Activated gamma-delta T cell treated with anti-CD3 and anti-CD28 coated beads, Interleukin-2, amount 50 U/mL, for 16 hours (primary cell): ENCODE measurements at places on chromosomes 1 and 21.

GRCh38 chr1:5770981-5771765 lies 221.1 kb downstream of the NPHP4 start:
- no peak for DNase-seq

- DNase-seq: no peak
Observed at GRCh38 chr1:153345187-153346076, 3.2 kb downstream of the PGLYRP4 start.

DNA sequence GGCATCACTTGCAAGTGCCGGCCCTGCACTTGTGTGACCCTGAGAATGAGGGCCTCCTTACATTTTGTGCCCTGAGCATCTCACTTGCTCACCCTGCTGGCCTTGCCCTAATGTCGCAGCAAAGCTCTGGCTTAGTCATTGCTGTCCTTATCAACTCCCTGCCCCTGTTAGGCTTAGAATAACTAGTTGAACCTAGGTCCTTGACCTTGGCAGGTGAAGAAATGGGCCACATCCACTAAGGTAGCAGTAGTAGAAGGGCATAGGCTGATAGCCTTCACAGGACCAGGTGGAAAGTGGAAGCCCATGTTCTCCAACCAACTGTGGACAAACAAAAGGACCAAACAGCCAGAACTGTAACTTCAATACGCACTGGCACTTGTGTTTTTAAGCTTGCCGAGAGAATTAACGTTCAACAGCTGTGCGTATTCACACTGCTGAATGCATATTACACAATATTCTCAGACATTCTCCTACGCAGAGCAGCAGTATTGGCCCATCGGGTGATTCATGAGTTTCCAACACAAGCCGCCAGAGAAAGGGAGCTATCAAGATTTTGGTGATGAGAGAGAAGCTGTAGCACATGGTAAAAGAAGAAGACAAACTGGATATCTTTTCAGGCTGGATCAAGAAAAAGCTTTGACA lies 27.7 kb upstream of the PTGFRN start:
- DNase-seq: no peak

GRCh38 chr1:205351984-205352713 lies 4.6 kb downstream of the KLHDC8A start:
- no peak for DNase-seq

GRCh38 chr1:248821641-248822040 lies 4.1 kb downstream of the SH3BP5L start:
- no peak for DNase-seq

DNA sequence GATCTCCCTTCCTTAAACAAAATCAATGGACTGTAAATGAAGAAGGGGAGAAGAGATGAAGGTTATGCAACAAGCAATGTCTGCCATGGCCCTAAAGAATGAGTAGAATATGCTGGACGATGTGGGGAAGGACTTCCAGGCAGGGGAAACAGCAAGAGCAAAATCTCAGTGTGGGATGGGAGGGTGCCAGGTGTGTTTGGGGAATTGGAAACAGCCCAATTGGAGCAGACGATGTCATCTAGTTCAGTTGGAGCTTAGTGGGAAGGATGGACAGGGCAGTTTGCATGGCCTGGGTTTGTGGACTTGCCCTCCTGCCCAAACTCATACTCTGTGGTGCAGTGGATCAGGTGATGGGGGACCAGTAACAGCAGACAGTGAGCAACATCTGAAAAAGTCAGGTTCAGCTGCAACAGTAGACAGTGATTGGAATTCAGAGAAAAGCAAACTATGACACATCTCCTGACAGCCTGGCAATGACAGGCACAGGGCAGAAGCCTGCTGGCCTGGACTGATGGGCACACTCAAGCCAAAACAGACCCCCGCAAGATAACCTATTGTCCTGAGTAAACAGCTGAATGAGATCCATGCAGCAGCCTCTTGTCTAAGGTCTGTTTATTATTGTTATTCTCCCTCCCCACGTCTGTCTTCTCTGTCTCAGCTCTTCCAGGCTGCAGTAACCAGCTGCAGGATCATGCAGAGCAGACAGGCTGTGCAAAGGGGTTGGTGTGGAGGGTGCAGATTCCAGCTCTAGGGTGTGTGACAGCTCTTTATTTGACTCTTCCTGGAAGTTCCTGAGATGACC lies 50.5 kb upstream of the PRELP start:
- DNase-seq: no peak

GRCh38 chr1:101346419-101346818 lies 109.6 kb downstream of the S1PR1 start:
- no peak for DNase-seq

DNA sequence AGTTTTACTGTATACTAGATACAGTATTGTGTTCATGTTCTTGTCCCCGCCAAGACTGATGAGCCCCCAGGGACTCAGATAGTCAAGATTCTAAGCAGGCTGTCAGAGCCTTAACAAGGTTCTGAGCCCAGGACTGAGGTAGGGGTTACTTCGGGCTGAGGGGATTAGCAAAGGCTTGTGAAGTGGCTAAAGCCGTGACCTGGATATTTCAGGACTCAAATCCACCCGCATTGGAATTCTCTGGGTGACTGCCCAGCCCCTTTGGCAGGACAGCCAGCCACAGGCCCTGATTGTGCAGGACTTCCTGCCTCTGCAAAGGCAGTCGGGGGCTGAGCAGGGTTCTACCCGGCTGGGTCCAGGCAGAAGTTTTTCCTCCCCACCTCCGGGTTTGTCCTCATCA lies at the start of gene PLA2G5:
Gene PLA2G5, plus strand, starts transcription at position 321 of the 400 bp plus-strand sequence. CDS start 14,637 bp downstream, outside the sequence.
- no peak for DNase-seq
